Large intestine (tissue), 12 donors: ENCODE measurements at places on chromosomes 12 and 14. TPM values are rescaled to one million over a fixed set of nuclear protein-coding genes. Genes with fewer than 3 reads are reported as not detected.

The PGF gene
- 9.1 TPM for polyA plus RNA-seq

The CRACR2A gene
- polyA plus RNA-seq, result 12.5 TPM

The IL22 gene
- polyA plus RNA-seq, result not detected

The ZDHHC22 gene
- polyA plus RNA-seq, result 1.6 TPM

The CLEC14A gene
- polyA plus RNA-seq, result 5.9 TPM

- DNase-seq, result no peak
Measured at GRCh38 chr12:93982771-93983315, 165.5 kb upstream of the PLXNC1 start.

DNA sequence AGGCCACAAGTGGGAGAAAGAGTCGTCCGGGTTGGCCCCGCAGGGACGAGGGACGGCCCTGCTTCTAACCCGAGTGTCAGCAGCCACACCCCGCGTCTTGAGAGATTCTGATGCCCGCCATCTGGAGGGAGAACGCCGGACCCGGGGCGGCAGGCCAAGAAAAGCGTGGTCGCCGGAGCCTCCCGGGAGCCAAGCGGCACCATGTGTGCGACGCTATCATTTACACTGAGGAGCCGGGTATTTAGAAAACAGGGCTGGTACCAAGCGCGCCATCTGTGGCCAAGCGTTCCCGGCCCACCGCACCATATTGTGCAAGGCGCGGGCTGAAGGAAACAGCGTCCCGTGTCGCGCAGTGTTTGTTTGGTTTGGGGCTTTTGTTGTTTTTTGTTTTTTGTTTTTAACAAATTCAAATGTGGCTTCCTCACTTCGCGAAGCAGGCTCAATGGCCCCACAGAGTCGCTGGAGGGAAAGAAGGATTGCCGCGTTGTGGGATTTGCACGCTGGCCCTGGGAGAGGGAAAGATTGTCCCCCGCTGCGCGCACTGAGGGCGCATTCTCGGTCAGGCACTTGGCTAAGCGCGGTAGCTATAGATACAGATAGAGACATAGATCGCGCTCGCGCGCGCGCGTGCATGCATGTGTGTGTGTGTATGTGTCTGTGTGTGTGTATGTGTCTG is 153.8 kb downstream of the BCL11B start:
- DNase-seq, result no peak

- DNase-seq, result no peak
Measured at GRCh38 chr14:82387699-82388098, 854.0 kb upstream of the SEL1L start.

GRCh38 chr14:68527329-68527851 is 265.5 kb downstream of the ZFP36L1 start:
- peak; percentile 89 for DNase-seq

DNA sequence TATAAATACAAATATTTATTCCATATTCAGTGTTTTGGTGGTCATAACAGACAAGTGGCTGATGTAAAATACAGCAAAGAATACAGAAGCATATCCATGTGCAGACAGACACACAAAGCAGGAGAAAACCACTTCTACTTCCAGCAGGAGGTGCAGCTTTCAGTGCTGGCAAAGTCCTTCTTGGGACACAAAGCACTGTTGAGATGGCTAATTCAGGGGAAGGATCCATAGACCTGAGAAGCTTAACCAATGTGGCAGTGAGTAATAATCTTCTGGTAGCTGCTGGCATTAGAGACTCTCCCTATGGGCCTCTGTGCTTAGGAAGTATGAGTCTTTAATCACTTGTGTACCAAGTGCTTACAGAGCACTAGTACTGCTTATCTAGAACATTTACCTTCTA is 26.8 kb downstream of the AMN1 start:
- DNase-seq, result peak; percentile 15

GRCh38 chr12:51922146-51922545 is 14.8 kb downstream of the ACVRL1 start:
- DNase-seq, result no peak

GRCh38 chr14:21244544-21244943 is 24.7 kb downstream of the HNRNPC start:
- peak; percentile 39 for DNase-seq
